ENCODE measurements at places on chromosomes 3 and 15.

GRCh38 chr15:67349634-67350033, 95.0 kb downstream of the IQCH start:
- no peak for DNase-seq

DNA sequence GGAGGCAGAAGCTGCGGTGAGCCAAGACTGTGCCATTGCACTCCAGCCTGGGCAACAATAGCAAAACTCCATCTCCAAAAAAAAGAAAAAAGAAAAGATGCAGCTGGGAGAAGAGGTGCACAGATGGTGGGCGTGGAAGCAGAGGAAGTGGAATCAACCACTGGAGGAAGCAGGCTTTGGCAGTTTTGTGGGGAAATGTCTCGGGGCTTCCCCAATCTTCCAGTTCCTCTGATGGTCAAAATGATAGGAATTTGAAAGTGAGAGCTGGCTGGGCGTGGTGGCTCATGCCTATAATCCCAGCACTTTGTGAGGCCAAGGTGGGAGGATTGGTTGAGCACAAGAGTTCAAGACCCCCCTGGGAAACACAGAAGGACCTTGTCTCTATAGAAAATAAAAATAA, 48.1 kb upstream of the SMAD3 start:
- DNase-seq, result no peak

DNA sequence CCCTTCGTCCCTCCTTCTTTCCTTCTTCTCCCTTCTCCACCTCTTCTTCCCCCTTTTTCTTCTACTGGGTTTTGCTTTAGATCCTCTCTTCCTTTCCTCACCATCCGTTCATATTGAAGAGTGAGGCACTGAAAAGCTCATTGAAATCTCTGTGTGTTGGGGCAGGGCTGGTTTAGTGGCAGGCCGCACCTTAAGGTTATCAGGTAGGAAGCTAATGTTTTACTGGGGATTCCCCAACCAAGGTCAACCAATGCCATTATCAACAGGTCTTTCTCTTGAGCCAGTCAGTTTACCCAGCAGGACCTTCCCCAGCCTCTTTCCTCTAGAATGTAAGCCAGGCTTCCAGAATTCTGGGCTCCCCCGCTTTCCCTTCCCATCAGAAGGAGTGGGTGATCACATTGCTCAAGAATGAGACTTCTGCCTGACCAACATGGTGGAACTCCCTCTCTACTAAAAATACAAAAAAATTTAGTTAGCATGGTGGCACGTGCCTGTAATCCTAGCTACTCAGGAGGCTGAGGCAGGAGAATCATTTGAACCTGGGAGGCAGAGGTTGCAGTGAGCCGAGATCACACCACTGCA, 11.5 kb upstream of the VPS8 start:
- no peak for DNase-seq

DNA sequence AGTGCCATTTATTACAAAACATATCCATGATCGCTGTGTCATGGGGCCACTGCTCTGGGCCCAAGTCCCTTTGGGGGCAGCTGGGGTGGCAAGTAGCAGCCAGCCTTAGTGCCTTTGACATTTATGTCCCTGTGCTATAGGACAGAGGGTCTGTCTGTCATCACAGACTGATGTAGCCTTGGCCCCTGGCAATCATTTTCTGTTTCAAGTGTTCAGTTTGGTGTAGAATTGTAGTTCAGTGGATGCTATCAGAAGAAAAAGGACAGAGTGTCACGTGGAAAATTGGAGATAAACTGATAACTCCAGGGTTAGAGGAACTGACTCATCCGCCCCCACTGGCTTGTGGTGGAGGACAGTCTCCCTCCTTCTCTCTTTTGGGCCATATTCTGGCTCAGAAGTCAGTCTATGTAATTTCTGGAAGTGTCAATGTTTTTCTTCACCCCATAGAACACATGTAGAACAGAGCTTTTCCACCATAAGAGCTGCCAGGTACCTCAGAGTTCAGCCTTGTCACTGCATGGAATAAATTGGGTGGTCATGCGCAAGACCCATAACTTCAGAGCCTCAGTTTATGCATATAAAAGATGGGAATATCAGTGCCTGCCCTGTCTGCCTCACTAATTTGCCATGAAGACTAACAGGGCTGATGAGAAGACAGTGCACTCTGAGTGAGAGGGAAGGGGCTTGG, 4.5 kb upstream of the MRPS22 start:
- DNase-seq, result no peak
